Stimulated activated CD8-positive, alpha-beta memory T cell treated with anti-CD3 and anti-CD28 coated beads, Interleukin-7, amount 100 ng/mL, for 24 hours (primary cell): ENCODE measurements at places on chromosomes 2 and 18.

- no peak for DNase-seq
These were observed 229.5 kb upstream of the ZC3H15 start for GRCh38 chr2:186256540-186256939.

DNA sequence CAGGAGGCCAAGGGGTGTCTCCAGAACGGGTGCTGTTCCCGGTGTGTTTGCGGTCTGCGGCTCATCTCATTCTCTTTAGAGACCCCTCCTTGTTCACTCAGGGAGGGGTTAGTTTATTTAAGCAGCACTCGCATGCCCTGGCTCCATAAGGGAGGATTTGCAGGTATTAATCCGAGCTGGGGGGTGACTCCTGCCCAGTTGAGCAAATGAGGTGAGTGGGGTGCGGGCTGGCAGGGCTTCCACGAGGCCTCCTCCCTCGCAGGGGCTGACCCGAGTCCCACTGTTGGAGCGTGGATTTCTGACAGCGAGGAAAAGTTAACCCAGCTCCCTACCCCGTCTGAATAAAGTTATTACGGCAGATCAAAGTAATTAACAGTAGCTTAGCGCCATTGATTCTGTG, 371.8 kb upstream of the SALL3 start:
- no peak for DNase-seq

- no peak for DNase-seq
These were observed 83.2 kb upstream of the UNC80 start for GRCh38 chr2:209688385-209688784.

- DNase-seq: no peak
These were observed 186.9 kb downstream of the ZFP36L2 start for GRCh38 chr2:43039376-43040080.

- DNase-seq: no peak
These were observed 42.5 kb upstream of the SCN1A start for GRCh38 chr2:166170356-166170755.

GRCh38 chr2:191638802-191639172, 39.1 kb upstream of the NABP1 start:
- no peak for DNase-seq

DNA sequence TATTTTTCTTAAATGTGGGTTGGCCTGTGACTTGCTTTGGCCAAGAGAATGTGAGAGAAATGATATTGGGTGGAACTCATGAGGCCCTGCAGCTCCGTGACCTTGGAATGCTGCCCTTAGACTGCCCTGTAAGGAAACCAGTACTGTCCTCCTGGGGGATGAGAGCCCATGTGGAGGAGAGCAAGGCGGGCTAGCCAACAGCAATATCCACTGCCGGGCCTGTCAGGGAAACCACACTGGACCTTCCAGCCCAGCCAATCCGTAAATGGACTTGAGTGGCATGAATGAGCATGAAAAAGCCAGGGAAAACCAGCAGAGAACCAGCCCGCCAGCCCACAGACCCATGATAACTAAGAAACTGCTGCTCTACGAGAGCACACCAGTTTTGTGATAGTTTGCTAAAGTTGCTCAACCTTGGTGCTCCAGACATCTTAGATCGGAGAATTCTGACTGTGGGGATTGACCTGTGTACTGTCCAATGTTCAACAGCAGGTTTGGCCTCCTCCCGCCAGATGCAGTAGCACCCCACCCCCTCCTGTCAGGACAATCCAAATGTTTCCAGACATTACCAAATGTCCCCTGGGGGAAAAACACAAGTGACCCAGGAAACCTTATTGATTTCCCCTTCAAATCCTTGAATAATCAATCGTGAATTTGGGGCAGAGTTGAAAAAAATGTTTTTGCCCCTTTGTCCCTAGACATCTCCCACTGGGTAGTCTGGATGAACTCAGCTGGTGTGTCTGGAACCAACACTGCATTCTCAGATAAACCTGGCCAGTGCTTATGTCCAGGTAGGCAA, 27.2 kb downstream of the ALPK2 start:
- DNase-seq: no peak

DNA sequence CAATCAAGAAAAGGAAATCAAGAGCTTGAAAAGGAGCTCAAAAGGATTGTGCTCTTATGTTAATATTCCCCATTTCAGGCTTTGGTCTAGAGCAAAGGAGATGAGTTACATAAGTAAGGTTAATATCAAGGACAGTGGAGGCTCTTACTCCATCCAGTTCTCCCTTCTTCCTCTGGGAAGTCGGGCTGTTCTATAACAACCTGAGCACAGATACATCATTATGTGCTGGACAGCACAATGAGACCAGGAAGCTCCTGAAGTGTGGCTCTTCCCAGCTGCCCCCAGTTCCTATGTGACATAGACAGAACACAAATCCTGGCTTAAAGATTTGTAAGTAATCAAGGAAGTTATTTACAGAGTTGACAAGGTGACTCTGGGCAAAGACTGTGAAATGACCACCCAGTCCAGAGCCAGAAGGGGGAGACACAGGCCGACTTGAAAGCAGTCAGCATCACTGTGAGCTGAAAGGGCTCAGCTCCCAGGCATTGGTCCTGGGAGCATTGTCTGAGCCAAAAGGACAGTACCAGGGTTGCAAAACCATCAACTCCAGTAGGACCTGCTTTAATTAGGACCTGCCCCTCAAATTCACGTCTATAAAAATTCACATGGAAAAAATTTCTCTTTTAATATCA, 917.6 kb upstream of the ACVR2A start:
- no peak for DNase-seq

- DNase-seq: no peak
These were observed 121.8 kb upstream of the EPAS1 start for GRCh38 chr2:46175419-46175818.

- DNase-seq: no peak
These were observed 42.3 kb downstream of the LRRTM4 start for GRCh38 chr2:77479895-77480294.
